Fibroblast of the aortic adventitia (primary cell): ENCODE measurements at places on chromosomes 5 and 9. TPM values are rescaled to one million over a fixed set of nuclear protein-coding genes. Genes with fewer than 3 reads are reported as not detected.

DNA sequence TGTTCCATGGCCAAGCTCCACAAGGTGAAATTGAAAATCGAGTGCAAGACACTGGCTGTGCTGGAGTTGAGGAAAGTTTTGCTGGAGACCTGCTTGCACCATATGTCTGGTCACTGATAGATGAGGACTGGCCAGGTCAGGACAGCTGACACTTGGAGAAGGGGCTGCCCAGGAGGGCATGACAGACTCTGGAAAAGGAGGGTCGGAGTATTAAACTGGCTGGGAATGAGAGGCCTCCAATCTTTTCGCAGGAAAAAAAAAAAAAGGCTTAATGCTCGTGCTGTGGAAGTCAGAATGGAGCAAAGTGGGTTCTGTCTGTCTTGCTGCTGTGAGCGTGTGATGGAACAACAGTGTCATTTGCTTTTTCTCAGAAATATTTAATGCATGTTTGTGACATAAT, 5.5 kb downstream of the TENT4A start:
- DNase-seq: no peak

DNA sequence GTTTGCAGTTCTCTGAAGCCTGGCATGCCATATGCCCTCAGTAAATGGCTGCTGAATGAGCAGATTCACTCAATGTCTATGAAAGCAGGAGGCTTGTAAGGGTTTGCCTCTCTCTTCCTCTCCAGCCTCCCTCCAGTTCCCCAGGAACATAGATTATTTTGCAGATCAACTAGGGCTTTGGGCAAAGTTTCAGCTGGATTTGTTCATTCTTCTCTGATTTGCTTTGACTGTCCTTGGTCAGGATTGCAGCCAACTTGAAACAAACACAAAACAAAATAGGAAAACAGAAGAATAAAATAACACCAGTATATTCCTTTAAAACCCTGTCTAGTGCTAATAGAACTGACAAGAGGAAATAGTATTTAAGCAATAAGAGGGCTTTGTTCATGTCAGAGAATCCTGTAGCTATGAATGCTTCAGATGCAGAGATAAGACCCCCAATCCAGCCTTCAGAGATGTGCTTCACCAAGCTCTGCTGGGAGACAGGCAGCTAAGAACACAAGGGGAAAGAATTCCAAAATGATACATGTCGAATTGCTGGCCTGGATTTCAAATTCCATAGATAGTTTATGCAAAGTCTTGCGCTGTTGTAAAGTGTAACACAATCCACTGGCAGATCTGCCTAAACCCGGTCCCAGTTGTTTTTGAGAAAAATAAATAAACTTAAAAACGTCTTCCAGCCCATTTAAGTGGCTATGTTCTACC, 174.3 kb downstream of the PAPPA start:
- DNase-seq: peak; percentile 57

DNA sequence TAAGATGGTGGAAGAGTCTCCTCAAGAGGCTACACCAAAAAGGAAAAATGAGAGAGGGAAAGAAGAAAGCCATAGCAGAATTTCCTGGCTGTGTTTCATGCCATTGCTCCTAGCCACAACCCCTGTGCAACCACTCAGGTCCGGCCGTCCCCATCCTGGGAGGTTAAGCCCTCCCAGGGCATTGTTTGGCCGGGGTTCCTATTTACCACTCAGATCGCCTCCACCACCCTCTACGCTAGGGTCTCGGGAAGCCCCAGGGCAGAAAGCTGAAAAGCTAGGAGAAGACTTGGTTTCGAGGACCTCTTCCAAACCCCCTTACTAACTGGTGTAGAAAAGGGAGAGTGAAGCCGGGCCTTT, 715 bp downstream of the RC3H2 start:
- DNase-seq: peak; percentile 43

The JAKMIP2 gene
- total RNA-seq: 1.4 and 2.4 TPM in 2 replicates

The EGFL7 gene
- 2.4 and 5.6 TPM in 2 replicates for total RNA-seq

The EQTN gene
- not detected in 2 replicates for total RNA-seq

DNA sequence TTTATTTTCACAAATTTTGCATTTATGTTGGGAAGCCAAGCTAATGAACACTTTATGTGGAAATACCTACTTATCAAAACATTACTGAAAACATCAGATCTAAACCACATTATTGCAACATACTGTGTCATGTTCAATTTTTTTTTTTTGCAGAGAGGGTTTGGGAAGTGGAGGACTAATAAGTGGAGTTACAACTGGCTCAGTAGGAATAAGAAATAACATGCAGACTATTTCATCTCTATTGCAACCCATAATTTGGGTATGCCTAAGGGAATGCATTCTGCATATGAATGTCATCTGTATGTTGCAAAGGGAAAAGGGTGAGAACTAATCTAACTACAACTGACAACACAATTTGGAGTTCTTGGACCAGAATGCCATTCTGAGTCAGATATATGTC, 41.8 kb downstream of the APC start:
- peak; percentile 88 for DNase-seq

DNA sequence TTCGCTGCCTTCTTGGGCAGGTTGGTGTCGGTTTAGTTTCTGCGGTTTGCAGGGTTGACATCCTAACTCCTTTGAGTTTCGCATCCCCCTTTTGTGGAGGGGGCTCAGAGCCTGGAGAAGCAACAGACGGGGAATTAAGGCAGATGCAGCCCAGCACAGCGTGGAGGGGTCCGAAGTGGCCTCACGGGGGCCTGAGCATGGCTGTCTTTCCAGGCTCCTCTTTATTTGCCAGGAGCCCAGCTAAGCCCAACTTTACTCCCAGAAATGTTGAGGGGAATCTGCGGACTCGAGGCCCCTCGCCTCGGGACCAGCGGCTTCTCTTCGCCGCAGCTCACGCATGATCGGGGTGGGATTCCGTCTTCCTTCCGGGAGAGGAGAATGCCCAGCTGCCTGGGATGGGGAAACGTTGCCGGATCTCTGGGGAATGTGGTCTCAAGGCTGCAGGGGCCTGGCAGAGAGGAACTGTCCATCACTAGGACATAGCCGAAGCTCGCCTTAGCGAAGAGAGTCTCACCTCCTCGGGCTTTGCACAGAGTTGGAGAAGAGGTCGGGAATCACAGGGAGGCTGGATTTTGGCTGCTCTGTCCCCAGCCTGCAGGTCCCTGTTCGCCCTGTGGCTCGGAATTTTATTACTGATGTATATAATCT, 1.3 kb downstream of the RAI14 start:
- DNase-seq: peak; percentile 63

GRCh38 chr9:80831751-80832150, 857.6 kb downstream of the TLE1 start:
- no peak for DNase-seq

- no peak for DNase-seq
Observed at GRCh38 chr5:151274666-151275065, 21.7 kb downstream of the GM2A start.
